ENCODE measurements at places on chromosomes 3 and 15.

DNA sequence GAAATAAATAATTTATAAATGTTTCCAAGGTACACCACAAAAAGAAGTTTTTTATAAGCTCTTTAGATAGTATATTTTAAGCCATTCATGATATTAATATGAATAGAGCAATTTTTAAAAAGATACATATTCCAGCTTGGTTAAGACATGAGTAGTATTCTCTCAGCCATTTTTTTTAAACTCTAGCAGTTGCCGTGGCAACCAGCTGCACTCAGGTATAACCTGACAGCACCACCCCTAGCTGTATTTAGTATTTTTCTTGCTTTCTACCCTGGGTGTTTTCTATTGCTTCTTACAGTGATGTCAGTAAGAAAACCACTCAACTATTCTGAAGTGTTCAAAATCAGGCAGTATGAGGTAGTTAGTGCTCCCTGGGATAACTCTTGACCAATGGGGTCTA lies 496.3 kb upstream of the CNTN3 start:
- DNase-seq, result no peak

DNA sequence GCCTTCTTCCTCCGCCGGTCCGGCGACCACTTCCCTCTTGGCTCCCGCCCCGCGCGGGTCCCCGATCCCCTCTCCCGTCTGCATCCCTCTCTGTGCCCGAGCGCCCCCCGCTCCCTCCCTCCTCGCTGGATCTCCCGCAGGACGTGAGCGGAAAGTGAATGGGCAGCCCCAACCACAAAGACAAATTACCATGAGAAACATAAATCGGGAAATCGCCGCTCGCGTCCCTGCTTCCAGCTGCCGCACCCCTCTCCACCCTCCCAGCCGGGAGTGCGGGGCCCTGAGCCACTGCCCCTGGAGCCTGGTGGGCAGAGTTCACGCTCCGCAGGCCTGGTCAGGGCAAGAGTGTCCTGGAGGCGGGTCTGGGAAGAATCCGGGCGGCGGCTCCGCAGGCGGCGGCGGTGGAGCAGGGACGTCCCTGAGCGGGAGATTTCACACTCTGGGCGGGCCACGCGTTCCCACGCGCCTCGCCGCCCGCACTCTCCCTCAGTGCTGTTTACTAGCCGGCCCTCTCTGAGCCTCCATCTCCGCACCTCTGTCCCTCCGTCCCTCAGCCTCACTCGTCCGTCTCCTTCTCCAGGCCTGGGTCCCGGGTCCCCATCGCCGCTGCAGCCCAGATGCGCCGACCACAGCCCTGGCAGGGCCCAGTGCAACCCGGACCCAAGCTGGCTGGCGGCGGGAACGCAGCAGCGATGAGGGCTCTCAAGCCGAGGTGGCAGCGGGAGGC lies 835 bp downstream of the SEMA5B start:
- no peak for DNase-seq

GRCh38 chr3:40181182-40181581 lies 128.3 kb upstream of the EIF1B start:
- DNase-seq, result no peak

DNA sequence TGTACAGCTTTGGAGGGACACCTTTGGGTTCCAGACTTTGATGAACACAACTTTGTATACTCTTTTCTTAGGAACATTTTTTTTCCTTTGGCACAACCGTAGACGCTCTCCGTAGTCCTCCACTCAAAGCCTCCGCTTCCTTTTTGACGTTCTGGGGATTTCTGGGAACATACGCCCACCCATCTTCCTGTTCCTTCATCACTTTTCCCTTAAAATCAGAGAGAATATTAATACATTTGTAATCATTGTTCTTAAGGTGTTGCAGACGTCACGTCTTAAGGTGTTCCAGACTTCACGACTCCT lies 405 bp upstream of the SPG21 start:
- DNase-seq, result no peak

DNA sequence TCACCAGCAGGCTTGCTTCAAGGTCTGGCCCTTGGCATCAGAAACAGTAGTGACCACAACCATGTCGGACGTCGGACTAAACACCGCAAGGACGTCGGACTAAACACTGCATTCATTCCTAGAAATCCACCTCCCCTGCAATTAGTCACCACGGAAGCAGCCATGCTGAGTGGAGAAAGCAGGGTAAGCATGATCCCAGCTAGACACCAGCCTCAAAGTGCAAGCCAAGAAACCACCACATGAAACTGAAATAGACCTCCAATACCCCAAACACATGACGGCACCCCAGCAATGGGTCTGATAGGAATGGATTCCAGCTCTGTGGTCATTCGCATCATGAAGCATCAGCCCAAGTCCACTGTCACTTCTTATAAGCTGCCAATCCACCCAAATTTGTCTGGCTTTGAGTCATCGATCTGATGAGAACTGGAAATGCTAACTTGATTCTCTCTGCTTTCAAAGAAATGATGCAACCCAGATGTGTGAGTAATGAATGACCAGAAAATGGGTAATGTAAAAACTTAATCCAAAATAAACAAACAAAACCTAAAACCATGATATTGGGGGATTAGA lies 348.3 kb upstream of the TMCO5A start:
- no peak for DNase-seq

GRCh38 chr15:99703603-99704443 lies 29.4 kb downstream of the LYSMD4 start:
- no peak for DNase-seq

- no peak for DNase-seq
These were observed 101.3 kb downstream of the WDR76 start for GRCh38 chr15:43928152-43928551.

DNA sequence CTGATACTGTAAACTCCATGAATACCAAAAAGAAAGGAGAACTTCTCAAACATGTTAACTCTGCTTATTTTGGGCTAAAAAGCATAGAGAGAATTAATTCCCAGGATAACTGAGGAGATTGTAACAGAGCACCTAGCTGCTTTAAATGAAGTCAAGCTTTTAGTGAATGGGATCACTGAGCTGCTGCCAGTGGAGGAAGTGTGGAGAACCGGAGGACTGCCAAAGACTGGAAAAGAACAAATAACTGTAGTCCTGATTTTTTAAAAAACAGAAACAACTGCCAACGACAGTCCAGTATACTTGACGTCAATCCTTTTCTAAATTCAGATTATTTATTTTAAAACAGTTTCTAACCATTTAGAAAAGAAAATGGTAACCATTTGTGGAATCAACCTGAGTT lies 3.3 kb downstream of the C3orf70 start:
- no peak for DNase-seq

DNA sequence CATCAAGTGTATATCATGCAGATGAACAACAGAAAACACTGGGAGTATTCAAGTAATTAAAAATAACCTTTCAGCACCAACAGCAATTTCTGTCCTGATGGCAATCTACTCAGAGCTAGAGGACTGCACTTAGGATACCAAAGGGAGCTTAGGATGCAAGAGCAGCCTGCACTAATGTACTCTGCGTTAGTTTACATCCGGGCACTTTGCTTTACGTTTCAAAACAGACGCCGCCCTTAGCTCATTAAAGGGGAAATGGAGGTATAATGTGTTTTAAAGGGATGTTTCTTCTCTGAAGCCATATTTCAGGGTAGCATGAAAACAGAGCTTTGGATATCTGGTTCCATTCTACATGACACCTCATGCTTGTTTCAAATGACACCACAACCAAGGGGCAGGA lies 14.0 kb upstream of the B3GNT5 start:
- no peak for DNase-seq

- DNase-seq, result no peak
These were observed 34.0 kb upstream of the NR2E3 start for GRCh38 chr15:71776304-71776703.

DNA sequence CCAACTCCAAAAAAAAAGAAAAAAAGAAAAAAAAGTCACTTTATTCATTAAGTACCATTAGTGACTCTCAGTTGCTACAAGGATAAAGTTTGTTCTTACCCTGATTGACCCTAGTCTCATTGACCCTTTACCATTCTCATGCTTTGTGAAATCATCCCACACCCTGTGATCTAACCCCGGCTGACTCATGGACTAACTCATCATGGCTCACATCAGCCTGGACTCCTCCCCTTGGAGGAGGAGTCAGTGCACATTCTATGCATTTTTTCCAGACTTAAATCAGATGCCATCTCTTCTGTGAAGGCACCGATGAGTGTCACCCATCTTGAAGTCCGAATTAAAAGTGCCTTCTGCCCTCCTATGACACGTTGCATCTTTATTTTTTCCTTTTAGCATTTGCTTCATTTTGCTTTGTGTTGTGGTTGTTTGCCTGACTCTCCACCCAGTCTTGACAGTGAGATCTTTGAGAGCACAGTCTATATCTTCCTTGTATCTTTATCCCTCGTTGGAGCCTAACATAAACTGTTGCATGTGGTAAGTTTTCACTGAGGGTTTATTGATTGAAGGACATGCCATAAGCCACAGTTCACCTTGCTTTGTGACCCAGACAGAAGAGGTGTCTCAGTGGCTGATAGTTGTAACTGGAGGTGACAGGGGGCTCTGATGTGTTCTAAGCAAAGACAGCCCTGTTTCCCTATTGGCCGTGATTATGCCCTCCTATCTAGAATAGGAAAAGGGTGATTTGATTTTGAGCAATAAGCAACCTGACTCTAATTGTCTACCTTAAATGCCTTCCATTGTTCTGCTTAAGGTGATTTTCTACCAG lies 72.1 kb downstream of the IL1RAP start:
- no peak for DNase-seq

DNA sequence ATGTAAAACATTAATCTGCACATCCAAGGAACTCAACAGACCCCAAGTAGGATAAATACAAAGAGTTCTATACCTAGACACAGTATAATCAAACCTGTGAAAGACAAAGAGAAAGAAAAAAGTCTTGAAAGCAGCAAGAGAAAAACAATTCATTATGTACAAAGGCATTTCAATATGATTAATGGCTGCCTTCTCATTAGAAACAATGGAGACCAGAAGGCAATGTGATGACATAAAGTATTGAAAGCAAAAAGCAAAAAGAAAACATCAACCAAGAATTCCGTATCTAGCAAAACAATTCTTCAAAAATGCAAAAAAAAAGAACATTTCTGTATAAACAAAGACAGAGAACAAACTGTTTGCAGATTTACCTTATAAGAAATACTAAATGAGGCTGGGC lies 81.1 kb downstream of the XXYLT1 start:
- no peak for DNase-seq

GRCh38 chr15:59833366-59833765 lies 144.2 kb upstream of the BNIP2 start:
- DNase-seq, result no peak

DNA sequence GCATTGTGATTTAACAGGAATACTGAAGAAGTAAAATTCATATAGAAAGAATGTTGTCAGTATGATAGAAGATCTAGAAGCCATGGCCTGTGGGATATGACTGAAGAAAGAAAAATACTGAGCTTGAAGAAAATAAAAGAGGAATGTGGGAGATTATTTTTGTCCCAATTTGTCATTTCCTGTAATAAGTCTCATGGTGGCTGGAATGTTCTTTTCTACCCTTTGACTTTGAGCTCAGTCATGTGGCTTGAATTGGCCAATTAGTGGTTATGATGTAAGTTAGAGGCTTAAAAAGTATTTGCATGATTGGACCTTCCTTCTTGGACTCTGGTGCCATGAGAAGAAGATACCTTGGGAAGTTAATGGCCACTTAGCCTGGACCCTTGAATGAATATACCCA lies 14.1 kb downstream of the APH1B start:
- no peak for DNase-seq

DNA sequence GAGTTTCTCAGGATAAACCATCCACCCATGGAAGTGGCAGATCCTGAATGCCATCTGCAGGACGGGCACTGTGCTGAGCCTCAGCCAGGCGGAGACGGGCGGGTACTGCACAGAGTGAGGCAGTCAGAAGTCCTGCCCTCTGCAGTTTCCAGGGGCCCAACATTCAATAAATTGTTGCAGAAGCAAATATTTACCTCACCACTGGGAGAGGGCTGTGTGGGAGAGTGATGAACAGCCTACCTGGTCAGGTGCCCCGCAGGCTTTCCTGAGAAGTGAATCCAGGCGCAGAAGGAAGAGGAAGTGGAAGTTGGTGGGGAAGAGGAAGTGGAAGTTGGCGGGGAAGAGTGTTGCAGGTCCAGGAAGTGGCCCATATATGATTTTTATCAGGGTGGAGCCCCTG lies 100.8 kb downstream of the SLCO3A1 start:
- DNase-seq, result no peak

GRCh38 chr3:42090973-42091731 lies at the start of gene TRAK1:
Gene TRAK1 (plus strand): TSS chr3:42091357. CDS start chr3:42091470, 113 bp downstream.
- DNase-seq, result no peak

- DNase-seq, result no peak
These were observed 58.1 kb upstream of the SLC6A6 start for GRCh38 chr3:14344351-14344750.

DNA sequence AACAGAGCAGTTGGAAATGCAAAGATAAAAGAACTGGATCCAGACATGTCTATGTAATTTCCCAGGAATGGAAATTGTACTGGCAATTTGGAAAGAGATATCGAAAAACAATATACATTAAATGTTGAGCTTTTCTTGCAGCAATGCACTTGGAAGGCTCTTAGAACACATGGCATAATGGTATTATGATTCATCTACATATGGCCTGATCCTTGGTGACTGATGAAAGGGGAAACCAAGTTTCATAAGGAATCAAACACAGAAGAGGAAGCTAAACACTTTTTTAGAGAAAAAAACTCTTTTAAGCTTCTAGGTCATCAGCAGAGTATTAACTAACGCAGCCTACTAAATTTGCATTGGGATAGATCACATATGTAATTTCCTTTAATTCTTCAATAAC lies 12.4 kb upstream of the GREM1 start:
- DNase-seq, result no peak

- no peak for DNase-seq
These were observed 9.6 kb downstream of the EMC3 start for GRCh38 chr3:9976721-9977709.

DNA sequence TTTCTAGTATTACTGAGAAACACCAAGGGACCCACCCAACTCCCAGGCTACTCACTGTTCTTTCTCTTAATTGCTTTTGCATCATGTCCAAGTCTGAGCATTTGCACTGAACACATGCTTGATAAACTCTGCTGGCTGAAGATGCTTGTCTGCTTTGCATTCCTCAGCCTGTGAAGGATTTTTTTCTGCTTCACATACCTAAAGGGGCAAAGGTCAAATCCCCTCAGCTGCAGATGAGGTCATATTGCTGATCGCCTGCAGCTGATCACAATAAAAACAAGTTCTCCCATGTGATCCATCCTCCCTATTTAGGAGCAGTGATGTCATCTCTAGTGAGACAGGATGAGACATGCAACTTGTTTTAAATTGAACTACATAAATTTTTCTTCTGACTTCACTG lies 84.6 kb upstream of the DCBLD2 start:
- no peak for DNase-seq

- no peak for DNase-seq
These were observed 66.6 kb downstream of the CBLB start for GRCh38 chr3:105802118-105802706.

GRCh38 chr15:82159922-82160321 lies 102.6 kb downstream of the EFL1 start:
- DNase-seq, result no peak

DNA sequence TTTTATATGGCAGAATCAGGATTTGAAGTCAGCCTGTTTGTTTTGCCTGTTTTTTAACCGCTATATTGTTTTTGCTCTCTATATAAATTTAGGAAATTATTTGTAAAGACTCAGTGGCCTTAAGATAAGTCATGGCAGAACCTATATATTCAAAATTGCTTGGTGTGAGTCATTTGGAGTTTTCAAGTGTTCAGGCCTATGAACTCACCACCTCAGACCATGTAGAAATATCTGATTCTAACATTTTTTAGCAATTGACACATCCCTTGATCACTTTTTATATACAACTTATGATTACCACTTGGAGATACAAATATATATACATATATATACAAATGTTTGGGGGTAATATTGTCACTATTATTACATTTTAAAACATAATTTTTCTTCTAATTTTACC lies 95.7 kb downstream of the VGLL3 start:
- no peak for DNase-seq

Measured in CD4-positive, alpha-beta T cell (primary cell).